Naive thymus-derived CD4-positive, alpha-beta T cell (primary cell): ENCODE measurements at places on chromosomes 12 and 14. TPM values are rescaled to one million over a fixed set of nuclear protein-coding genes. Genes with fewer than 3 reads are reported as not detected.

Gene GNG2
- 117 TPM for polyA plus RNA-seq

Gene SLC2A14
- not detected for polyA plus RNA-seq

Gene ELK3
- 22.1 TPM for polyA plus RNA-seq

Gene DDIT3
- polyA plus RNA-seq = 15.9 TPM

Gene PTHLH
- not detected for polyA plus RNA-seq

Gene FAM186B
- 0.13 TPM for polyA plus RNA-seq

Gene HOXC9
- polyA plus RNA-seq = not detected

Gene TGFB3
- not detected for polyA plus RNA-seq

Gene SCYL2
- 25.2 TPM for polyA plus RNA-seq

Gene TMEM132C
- not detected for polyA plus RNA-seq

Gene TTC9
- 17.9 TPM for polyA plus RNA-seq

Gene TAS2R8
- polyA plus RNA-seq = not detected

Gene MGST1
- polyA plus RNA-seq = not detected

Gene TTC6
- polyA plus RNA-seq = not detected

Gene DBX2
- polyA plus RNA-seq = not detected

Gene SPX
- 0.54 TPM for polyA plus RNA-seq

Gene EML5
- polyA plus RNA-seq = 0.40 TPM

Gene MYO1H
- polyA plus RNA-seq = not detected

Gene YARS2
- 15.0 TPM for polyA plus RNA-seq

Gene KRT82
- polyA plus RNA-seq = not detected

Gene NR4A1
- 0.28 TPM for polyA plus RNA-seq

Gene GMPR2
- polyA plus RNA-seq = 107 TPM

Gene MYL2
- polyA plus RNA-seq = not detected
